ENCODE measurements at places on chromosomes 6 and 20.

DNA sequence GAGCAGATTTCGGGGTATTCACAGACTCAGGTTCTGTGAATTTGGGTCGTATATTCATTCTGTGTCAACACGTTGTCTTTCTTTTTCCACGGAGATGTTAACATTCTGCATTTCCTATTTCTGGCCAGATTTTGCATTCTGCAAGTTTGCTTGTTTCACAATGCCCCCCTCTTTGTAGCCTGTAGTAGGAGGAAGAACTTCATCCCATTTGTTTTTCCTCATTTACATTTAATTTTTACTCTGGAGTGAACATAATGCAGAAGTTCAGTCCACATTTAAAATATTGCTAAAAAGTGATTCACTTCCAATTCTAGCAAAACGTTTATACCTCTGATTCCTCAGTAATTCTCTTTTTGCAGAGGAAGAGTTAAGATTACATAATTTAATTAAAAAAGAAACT lies 12.9 kb downstream of the TAGAP start:
- DNase-seq = no peak

DNA sequence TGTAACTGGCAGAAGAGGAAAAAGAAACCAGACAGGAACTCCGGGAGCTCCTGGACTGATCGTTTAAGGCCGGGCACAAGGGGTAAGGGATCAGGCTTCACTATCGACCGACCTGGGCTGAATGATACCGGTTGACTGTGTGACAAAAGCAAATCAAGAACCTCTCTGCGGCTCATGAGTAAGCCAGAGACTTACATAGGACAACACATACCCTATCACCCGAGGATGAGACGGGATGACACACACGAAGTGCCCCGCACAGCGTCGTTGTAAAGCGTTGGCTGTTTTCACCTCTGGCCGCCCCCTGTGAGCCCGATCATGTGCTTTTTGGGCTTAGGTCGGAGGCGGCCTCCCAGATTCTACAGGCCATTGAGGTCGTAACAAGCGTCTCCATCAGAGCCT lies 695 bp upstream of the TGIF2 start:
- no peak for DNase-seq

- no peak for DNase-seq
Observed at GRCh38 chr20:62421716-62421990, 5.7 kb downstream of the RBBP8NL start.

- DNase-seq = no peak
Observed at GRCh38 chr20:35111141-35111888, 18.7 kb upstream of the TRPC4AP start.

- no peak for DNase-seq
Observed at GRCh38 chr6:90645634-90646033, 58.8 kb upstream of the MAP3K7 start.

Data from pulmonary artery endothelial cell (primary cell).